Astrocyte (in vitro differentiated cells and primary cell): ENCODE measurements at places on chromosomes 3 and 15. TPM values are rescaled to one million over a fixed set of nuclear protein-coding genes. Genes with fewer than 3 reads are reported as not detected.

The TTLL13 gene
- total RNA-seq, result 0.14 TPM in 1 of 2 replicates, not detected in the other

The EHD4 gene
- 46.4 and 51.4 TPM in 2 replicates for total RNA-seq

The ARNT2 gene
- 2.7 and 3.5 TPM in 2 replicates for total RNA-seq

The UCN2 gene
- total RNA-seq, result 2.8 and 3.3 TPM in 2 replicates

The CCDC54 gene
- not detected in 2 replicates for total RNA-seq

The FILIP1L gene
- total RNA-seq, result 209 and 230 TPM in 2 replicates

The HOMER2 gene
- 12.2 and 16.6 TPM in 2 replicates for total RNA-seq

The TATDN2 gene
- total RNA-seq, result 28.8 and 29.5 TPM in 2 replicates

The C3orf22 gene
- not detected in 2 replicates for total RNA-seq

The EIF4A2 gene
- 323 and 337 TPM in 2 replicates for total RNA-seq

The OIP5 gene
- total RNA-seq, result 1.2 and 1.7 TPM in 2 replicates
